ENCODE measurements at places on chromosomes 3 and 15. TPM values are rescaled to one million over a fixed set of nuclear protein-coding genes. Genes with fewer than 3 reads are reported as not detected.

GRCh38 chr15:43749690-43750345 is 3.6 kb downstream of the PDIA3 start:
- peak overlapping the region; percentile 88 for H3K27ac ChIP-seq
- peaks cover 41% of the 10 kb centered on the region for H3K36me3 ChIP-seq
- peaks cover 39% of the 10 kb centered on the region for H3K4me1 ChIP-seq
- peak; percentile 49 for DNase-seq
- H3K4me3 ChIP-seq, result peak overlapping the region; percentile 78

- H3K27me3 ChIP-seq, result no peaks in the 10 kb centered on the region
- no peak overlapping the region for H3K4me3 ChIP-seq
- no peak for DNase-seq
- no peaks in the 10 kb centered on the region for H3K4me1 ChIP-seq
- H3K27ac ChIP-seq, result no peak overlapping the region
Measured at GRCh38 chr3:519026-519425, 322.5 kb downstream of the CHL1 start.

- no peak for DNase-seq
- peaks cover 22% of the 10 kb centered on the region for H3K27me3 ChIP-seq
- no peaks in the 10 kb centered on the region for H3K4me1 ChIP-seq
- H3K36me3 ChIP-seq, result no peaks in the 10 kb centered on the region
- H3K4me3 ChIP-seq, result no peak overlapping the region
- no peak overlapping the region for H3K27ac ChIP-seq
Measured at GRCh38 chr3:122923611-122924010, 104.0 kb downstream of the SEMA5B start.

GRCh38 chr3:33991673-33992072 is 193.2 kb downstream of the PDCD6IP start:
- no peaks in the 10 kb centered on the region for H3K36me3 ChIP-seq
- DNase-seq, result no peak
- no peaks in the 10 kb centered on the region for H3K4me1 ChIP-seq
- H3K4me3 ChIP-seq, result no peak overlapping the region

- H3K27me3 ChIP-seq, result peaks cover 3% of the 10 kb centered on the region
- no peak for DNase-seq
- H3K36me3 ChIP-seq, result no peaks in the 10 kb centered on the region
- H3K4me3 ChIP-seq, result no peak overlapping the region
Measured at GRCh38 chr15:69282104-69282743, 16.5 kb upstream of the PAQR5 start.

- H3K27ac ChIP-seq, result no peak overlapping the region
- no peaks in the 10 kb centered on the region for H3K36me3 ChIP-seq
- DNase-seq, result no peak
- H3K4me1 ChIP-seq, result peaks cover 2% of the 10 kb centered on the region
- H3K27me3 ChIP-seq, result no peaks in the 10 kb centered on the region
- H3K4me3 ChIP-seq, result no peak overlapping the region
Measured at GRCh38 chr3:13626396-13626795, 77.5 kb downstream of the FBLN2 start.

GRCh38 chr3:11010426-11011165 is 18.0 kb downstream of the SLC6A1 start:
- H3K27me3 ChIP-seq, result peaks cover 1% of the 10 kb centered on the region
- DNase-seq, result no peak
- H3K36me3 ChIP-seq, result no peaks in the 10 kb centered on the region
- no peaks in the 10 kb centered on the region for H3K4me1 ChIP-seq
- H3K27ac ChIP-seq, result no peak overlapping the region
- H3K4me3 ChIP-seq, result no peak overlapping the region

DNA sequence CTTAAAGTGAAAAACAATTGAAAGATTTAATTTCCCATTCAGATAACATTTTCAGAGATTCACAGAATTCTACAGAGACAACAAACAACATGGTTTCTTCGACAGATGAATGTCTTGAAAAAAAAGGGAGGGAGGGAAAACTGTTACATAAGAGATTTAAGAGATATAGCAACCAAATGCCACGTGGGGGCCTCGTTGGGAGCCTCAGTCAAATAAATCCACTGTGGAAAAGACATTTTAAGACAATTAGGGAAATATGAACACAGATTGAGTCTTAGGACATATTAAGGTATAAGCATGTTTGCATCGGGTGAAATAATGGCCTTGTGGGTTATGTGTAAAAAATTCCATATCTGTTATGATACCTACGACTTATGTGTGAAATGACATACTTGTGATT is 5.0 kb upstream of the PRRT3 start:
- no peak for DNase-seq
- no peaks in the 10 kb centered on the region for H3K27me3 ChIP-seq
- no peak overlapping the region for H3K4me3 ChIP-seq

GRCh38 chr15:43799945-43800285 is at the start of gene SERINC4:
Gene SERINC4 (minus strand): TSS chr15:43800220. CDS start chr15:43799986, 234 bp downstream.
- H3K27me3 ChIP-seq, result no peaks in the 10 kb centered on the region
- peak within 1 kb of the TSS; percentile 96 for H3K27ac ChIP-seq
- H3K4me3 ChIP-seq, result peak within 1 kb of the TSS; percentile 97
- DNase-seq, result no peak
- peaks cover 48% of the 10 kb centered on the region for H3K36me3 ChIP-seq
- peaks cover 45% of the 10 kb centered on the region for H3K4me1 ChIP-seq

GRCh38 chr3:188974856-188975599 is 196.7 kb upstream of the TPRG1 start:
- no peak overlapping the region for H3K27ac ChIP-seq
- peak; percentile 22 for DNase-seq
- H3K36me3 ChIP-seq, result no peaks in the 10 kb centered on the region
- peaks cover 17% of the 10 kb centered on the region for H3K4me1 ChIP-seq
- no peak overlapping the region for H3K4me3 ChIP-seq

DNA sequence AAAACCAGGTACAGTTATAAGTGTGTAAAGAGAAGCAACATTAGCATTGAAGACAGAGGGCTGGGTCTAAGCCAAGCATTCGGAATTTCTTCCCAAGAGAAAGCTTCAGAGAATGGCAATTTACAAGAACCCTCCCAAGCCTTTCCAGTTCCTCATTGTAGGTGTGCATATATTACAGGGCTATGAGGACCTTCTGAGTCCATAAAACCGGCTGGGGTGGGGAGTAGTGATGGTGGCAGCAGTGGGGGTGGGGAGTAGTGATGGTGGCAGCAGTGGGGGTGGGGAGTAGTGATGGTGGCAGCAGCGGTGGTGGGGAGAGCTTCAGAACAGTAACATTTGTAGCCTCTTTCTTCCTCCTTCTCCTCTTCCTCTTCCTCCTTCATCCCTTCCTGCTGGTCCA is 368.7 kb upstream of the UMPS start:
- H3K27ac ChIP-seq, result no peak overlapping the region
- DNase-seq, result no peak
- no peaks in the 10 kb centered on the region for H3K36me3 ChIP-seq
- H3K27me3 ChIP-seq, result peaks cover 25% of the 10 kb centered on the region
- H3K4me3 ChIP-seq, result no peak overlapping the region
- no peaks in the 10 kb centered on the region for H3K4me1 ChIP-seq

DNA sequence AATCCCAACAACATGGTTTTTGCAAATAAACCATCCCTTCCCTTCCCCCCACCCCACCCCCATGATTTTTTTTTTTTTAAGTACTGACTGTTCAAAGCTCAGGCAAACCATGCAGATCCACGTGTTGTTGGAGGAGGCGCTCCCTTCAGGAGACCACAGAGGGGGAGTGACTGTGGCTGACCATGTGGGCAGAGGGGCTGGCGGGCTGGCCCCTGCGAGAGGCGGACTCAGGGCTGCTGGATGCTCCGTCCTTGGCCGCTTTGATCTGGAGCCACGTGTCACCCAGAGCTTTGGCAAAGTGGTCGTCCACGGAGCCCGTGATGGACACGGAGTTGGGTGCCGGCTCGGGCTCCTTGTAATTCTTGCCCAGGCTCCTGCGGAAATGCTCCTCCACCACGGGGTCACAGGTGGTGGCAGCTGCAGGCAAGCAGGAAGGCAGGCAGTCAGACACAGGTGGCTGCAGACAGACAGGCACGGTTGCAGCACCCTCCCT is 85.3 kb downstream of the VGLL4 start:
- peaks cover 18% of the 10 kb centered on the region for H3K36me3 ChIP-seq
- no peaks in the 10 kb centered on the region for H3K27me3 ChIP-seq

DNA sequence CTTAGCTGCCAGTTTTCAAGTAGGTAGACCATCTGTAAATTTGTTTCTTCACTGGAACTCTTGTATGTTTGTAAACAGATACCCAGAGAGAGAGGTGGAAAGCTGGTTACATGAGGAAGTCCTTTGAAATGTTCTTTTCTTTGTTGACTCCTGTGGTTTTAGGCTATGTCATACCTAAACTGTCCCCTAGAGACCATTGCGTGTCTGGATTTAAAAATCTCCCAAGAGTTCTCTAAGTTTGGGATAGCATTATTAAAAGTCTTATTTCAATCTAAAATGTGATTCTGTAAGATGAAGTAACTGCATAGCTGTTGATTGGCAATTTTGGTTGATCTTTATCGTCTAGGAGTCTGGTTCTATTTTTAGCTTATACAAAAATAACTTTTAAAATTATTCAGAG is 127.2 kb downstream of the GHSR start:
- DNase-seq, result no peak
- H3K27ac ChIP-seq, result no peak overlapping the region
- no peaks in the 10 kb centered on the region for H3K27me3 ChIP-seq
- no peak overlapping the region for H3K4me3 ChIP-seq

DNA sequence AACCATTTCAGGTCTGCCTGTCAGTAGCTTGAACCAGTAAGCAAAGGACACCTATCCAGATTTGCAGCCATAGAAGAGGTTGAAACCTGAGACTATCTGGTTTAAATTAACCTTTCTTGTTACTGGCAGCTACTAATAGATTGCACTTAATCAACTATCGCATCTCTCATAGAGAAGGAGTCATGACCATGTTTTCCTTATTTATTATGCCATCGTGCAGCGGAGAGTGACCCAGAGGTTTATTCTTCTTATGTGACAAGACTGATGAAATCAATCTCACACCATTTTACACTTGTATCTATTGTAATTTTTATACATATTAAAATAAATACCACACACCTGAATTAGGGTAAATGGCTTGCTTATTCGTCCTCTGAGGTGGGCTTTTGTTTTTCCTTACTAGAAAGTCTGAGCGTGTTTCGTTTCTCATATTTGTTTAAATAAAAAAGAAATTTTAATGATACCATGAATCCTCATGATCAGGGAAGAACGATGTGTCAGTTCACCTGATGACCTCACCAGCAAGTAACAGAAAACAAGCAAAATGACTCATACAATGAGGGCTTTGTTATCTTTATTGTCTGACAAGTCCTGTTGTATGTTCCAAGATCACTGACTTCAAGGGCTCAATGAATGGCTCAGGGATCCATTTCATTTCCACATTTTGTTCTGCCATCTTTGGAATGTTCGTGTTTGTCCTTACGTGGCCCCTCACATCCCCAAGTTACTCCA is 379.5 kb upstream of the DPH6 start:
- H3K27me3 ChIP-seq, result no peaks in the 10 kb centered on the region
- H3K27ac ChIP-seq, result no peak overlapping the region
- DNase-seq, result no peak
- no peaks in the 10 kb centered on the region for H3K4me1 ChIP-seq

- H3K4me1 ChIP-seq, result no peaks in the 10 kb centered on the region
- no peaks in the 10 kb centered on the region for H3K36me3 ChIP-seq
- H3K27me3 ChIP-seq, result no peaks in the 10 kb centered on the region
- DNase-seq, result no peak
- H3K27ac ChIP-seq, result no peak overlapping the region
- H3K4me3 ChIP-seq, result no peak overlapping the region
Measured at GRCh38 chr3:11172096-11172690, 17.9 kb downstream of the HRH1 start.

DNA sequence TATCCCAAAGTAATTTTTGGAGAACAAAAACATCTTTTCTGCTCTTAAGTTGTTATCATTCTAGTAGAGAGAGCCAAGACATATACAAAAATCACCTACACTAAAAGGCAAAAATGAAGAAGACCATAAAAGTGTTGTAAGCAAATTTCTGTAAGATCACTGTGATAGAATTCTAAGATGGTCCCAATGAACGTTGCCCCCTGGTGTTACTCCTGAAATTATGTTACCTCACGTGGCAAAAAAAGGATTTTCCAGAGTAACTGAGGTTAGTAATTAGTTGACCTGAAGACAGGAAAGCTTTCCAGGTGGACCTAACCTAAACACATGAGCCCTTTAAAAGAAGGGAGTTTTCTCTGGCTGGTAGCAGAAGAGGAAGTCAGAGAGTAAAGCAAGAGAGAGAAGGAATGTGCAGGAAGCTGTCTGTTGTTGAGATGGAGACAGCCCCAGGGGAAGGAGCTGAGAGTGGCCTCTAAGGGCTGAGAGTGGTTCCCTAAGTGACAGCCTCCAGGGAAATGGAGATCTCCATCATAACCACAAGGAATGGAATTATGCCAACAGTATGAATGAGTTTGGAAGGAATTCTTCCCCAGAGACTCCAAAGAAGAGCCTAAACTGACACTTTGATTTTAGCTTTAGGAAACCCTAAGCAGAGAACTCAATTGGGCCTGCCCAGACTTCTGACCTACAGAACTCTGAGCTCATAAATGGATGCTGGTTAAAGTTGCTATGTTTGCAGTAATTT is 205.9 kb downstream of the CD47 start:
- no peaks in the 10 kb centered on the region for H3K27me3 ChIP-seq
- no peak overlapping the region for H3K27ac ChIP-seq
- H3K4me1 ChIP-seq, result peaks cover 5% of the 10 kb centered on the region
- no peaks in the 10 kb centered on the region for H3K36me3 ChIP-seq
- no peak overlapping the region for H3K4me3 ChIP-seq

DNA sequence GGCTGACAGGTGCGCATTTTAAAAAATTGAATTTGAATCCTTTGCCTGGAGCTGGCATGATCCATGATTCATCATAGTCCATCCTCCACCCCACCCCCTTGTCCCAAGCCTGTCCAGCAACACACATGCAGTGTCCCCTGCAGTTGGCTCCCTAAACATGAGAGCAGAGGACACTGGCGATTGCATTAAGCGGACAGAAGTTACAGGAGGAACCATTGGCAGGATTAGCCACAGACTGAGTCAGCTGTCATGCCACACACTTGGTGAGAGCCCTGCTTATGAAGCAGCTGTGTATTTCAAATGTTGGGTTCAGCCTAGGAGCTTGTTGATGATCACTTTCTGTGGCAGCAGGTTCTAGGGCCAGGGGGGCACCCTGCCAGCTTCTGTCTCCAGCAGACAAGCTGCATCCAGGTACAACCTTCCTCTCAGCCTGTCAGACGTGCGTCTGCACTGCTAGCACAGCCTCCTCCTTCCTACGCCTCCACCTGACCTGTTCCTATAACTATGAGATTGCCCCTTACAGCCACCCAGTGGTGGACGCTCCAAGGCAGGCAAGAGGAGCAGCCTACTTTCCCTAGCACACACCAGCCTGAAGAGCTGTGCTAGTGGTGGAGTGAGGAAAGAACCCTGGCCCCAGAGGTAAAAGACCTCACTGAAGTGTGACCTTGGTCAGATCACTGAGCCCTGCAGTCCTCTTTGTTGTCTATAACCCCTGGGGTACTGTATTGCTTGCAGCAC is 121.9 kb downstream of the SLCO3A1 start:
- no peaks in the 10 kb centered on the region for H3K4me1 ChIP-seq
- no peak overlapping the region for H3K4me3 ChIP-seq
- no peak for DNase-seq
- H3K27me3 ChIP-seq, result no peaks in the 10 kb centered on the region
- H3K27ac ChIP-seq, result no peak overlapping the region

GRCh38 chr15:69451951-69452691 is 497 bp upstream of the RPLP1 start:
- DNase-seq, result no peak
- H3K27ac ChIP-seq, result peak overlapping the region; percentile 98
- no peaks in the 10 kb centered on the region for H3K27me3 ChIP-seq
- H3K4me3 ChIP-seq, result peak overlapping the region; percentile 99
- peaks cover 51% of the 10 kb centered on the region for H3K36me3 ChIP-seq
- peaks cover 21% of the 10 kb centered on the region for H3K4me1 ChIP-seq

The GOLIM4 gene
- 6.5 TPM for total RNA-seq

The EPB42 gene
- not detected for total RNA-seq

The C3orf52 gene
- total RNA-seq, result 3.4 TPM

The AADACL2 gene
- not detected for total RNA-seq

The CALML4 gene
- total RNA-seq, result 7.4 TPM

The RPL39L gene
- 17.7 TPM for total RNA-seq

The RBPMS2 gene
- not detected for total RNA-seq

The CLDN18 gene
- total RNA-seq, result not detected

The SOX2 gene
- total RNA-seq, result not detected
